ENCODE measurements at places on chromosomes 12 and 14.

- DNase-seq: no peak
These were observed 73.0 kb downstream of the SERPINA3 start for GRCh38 chr14:94685166-94685581.

DNA sequence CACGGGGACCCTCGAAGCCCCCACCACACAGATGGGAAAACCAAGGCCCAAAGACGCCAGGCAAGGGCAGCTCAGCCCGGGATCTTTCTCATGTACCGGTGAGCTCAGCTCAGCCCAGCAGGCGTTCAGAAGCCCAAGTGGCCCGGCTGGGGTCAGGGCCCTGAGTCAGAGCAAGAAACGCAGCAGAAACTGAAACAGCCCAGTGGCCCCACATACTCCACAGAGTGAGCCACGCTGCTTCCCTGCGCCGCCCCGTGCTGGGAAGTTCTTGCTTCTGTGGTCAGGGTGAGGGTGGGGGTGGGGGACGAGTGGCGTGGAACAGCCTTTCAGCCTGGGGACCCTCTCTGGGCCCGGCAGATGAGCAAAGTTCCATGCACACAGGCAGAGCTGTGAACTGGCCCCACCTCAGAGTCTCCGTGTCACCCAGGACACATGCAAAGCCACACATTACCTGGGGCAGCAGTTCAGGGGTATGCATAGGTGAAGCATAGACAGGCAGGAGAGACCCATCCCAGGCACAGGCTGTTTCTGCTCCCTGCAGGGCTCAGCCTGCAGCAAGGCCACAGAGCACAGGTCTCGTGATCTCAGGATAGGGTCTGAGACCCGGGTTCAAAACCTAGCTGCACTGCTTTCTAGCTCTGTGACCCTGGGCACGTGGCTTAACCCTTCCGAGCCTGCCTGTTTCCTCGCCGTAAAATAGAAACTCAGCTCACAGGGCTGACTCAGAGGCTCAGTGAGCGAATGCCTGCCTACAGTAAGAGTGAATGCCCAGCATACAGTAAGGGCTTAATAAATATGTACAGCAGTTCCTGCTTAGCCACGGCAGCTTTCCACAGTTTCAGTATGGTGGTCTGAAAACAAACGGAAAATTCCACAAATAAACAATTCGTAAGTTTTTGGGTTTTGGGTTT lies 21.6 kb downstream of the NCOR2 start:
- DNase-seq: peak; percentile 38

DNA sequence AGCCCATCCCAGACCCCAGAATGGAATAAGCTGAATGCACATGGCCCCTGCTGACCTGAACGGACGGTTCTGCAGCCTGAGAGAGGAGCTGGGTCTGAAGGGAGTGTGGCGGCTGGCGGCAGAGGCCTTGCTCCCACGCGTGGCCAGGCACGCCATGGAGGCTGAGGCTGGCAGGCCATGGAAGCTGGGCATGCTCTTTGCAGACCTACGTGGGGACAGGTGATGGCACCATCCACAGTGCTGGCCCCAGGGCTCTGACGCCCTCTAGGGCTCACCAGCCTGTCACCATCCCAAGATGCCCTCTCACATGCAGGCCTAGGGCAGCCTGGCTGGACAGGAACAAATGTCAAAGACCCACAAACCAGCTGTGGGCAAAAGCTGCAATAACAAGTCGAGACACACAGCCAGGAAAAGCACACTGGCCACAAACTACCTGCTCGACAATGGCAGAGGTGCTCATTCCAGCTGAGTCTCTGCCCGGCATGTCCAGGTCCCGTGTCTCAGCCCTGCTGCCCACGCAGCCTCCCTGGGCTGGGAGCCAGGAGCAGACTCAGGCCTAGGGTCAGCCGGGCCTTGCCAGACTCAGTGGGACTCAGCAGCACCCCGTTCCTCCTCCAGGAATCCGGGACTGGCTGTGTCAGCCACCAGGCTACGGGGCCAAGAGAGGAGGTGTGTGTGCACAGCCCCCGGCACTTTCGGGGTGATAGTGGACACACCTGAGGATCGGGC lies 19.7 kb downstream of the BTBD6 start:
- DNase-seq: no peak

DNA sequence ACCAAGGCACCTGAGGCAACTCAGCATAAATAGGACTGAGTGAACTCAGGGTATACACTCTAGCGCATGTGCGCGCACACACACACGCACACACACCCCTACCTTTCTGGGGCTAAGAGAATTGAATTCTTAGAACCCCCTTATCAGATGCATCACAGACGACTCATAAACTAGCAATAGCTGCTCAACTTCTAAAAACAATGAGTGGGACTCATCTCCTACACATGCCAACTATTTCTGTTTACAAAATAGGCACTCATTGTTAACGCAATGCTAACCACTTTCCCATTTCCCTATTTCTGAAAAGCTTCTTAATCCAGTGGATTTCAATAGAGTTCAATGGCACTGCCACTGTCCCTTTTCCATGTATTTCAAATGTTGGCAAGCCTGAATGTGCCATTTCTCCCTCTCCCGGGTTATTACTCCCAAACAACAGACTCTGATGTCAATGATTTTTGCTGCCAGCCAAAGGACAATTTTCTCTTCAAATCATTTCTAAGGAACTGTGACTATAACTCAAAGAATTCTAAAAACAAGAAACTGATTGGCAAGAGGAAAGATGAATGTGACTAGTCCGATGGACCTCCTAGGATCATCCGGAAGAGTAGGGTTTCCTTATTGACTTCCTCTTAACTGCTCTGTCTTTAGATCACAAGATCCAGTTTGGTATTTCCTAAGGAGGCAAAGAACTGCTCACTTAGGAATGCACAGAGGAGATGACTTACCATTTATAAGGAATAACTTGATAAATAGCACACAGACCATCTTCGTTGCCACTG lies 48.8 kb downstream of the SLC38A1 start:
- DNase-seq: peak; percentile 35

DNA sequence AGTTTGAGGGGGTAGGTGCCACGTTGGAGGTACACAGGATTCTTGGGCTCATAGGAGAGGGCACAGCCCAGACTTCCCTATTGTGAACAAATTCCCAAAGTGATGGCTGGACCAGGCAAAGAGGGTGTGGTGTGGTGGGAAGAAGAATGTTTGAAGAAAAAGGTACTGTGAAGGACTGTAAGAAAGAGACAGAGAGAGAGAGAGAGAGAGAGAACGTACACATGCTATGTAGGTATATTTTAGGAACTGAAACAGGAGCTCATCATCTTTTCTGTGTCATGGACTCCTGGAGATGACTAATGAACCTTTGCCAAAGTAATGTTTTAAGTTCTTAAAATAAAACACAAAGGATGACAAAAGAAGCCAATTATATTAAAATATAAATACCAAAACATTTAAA lies 24.5 kb downstream of the SLC17A8 start:
- DNase-seq: no peak

- DNase-seq: no peak
These were observed 60.8 kb upstream of the CCDC196 start for GRCh38 chr14:66425402-66425801.

DNA sequence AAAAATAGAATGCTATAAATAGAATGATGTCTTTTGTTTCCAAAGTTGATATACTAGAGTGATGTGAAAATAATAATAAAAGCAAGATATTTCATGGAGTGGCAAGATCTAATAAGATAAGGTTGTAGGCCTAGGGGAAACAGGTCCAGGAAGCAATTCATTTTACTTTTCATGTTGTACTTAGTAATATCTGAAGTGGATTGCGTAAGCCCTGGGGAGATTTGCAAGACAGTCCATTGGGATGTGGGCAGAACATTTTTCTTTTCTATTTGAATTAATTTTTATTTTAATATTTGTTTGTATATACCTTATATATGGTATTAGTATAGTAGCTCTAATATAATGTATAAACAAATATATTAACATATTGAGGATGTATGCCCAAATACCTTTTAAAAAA lies 7.5 kb downstream of the NUBPL start:
- no peak for DNase-seq

- DNase-seq: no peak
These were observed 27.3 kb downstream of the RERG start for GRCh38 chr12:15193946-15194345.

GRCh38 chr12:132615579-132616038 lies 3.0 kb upstream of the P2RX2 start:
- DNase-seq: no peak

DNA sequence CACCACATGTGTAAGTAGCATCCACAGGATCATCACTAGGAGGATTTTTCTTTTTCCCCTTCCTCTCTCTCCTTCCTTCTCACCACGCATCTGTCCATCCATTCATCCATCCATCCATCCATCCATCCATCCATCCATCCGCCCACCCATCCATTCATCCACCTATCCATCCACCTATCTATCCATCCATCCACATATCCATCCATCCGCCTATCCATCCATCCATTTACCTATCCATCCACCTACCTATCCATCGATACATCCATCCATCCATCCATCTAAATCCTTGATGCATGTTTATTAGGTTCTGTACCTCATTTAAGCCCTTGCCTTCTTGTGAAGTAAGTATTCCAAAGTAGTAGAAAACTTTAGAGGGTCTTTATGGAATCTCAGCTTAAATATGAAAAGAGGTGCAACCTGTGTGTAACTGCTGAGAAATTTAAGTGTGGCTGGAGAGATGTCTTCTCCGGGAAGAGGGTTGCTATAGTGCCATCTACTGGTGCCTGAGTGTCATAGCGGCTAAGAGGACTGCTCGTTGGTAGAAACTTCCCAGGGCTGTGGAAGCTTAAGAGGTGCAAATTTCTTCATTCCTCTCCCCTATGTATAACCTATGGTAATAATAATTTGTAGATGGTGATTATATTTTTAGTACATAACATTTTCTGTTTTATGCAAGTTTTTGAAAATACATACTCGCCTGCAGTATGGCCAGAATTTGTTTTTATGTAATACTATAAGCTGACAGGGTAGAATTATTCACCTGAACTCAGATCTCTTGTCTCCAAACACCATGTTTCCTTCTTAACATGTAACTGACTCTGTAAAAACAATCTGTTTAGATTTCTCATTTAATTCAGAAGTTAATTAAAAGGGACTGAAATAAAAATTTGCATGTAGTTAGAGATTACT lies 46.0 kb downstream of the MYO1H start:
- DNase-seq: peak; percentile 49

DNA sequence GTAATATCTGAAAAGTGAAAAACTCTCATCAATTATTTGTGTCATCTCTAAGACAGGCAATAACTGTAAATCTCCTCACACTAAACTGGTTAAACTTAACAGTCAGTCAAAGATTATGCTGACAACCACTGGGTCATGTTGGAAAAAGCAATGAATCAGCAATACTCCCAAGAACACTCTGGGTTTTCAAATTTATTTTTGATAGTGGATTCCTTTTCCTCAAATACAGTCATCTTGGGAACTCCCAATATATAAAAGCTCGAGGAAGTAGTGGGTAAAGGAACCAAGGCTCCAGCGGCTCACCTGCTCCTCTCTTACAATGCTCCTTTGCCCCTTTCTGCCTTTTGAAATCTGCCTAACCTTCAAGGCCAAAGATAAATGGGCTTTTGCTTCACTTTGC lies 70.0 kb downstream of the ARMH4 start:
- DNase-seq: no peak

DNA sequence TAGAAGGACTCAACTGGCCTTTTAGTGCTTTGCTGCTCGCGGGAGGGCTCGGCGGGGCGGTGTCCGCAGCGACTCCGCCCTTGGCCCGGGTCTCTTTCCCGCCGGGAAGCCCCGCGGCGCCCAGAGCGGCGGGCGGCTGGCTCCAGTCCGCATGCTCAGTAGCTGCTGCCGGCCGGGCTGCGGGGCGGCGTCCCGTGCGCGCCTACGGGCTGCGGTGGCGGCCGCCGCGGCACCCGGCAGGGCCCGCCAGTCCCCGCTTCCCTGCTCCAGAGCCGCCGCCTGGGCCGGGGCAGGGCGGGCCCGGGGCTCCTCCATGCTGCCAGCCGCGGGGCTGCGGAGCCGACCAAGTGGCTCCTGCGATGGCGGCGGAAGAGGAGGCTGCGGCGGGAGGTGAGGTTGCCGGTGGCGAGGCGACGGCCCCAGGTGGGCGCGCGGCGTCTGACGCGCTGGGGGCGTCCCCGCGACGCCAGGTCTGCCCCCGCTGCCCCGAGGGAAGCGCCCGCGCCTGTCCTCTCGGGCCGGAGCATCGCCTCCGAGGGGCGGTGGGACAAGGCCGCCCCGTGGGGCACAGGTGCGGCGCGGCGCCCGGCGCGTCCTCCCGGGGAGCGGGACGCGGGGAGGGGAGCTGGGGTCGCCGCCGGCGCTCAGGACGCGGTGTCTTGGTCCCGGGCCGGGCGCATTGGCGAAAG lies at the start of gene BMAL2:
Gene BMAL2 (plus strand): TSS at position 123 of the 689 bp plus-strand sequence. CDS start 237 bp downstream, at position 360.
- DNase-seq: peak; percentile 55

GRCh38 chr14:103121846-103122584 lies 1.2 kb upstream of the TNFAIP2 start:
- no peak for DNase-seq

DNA sequence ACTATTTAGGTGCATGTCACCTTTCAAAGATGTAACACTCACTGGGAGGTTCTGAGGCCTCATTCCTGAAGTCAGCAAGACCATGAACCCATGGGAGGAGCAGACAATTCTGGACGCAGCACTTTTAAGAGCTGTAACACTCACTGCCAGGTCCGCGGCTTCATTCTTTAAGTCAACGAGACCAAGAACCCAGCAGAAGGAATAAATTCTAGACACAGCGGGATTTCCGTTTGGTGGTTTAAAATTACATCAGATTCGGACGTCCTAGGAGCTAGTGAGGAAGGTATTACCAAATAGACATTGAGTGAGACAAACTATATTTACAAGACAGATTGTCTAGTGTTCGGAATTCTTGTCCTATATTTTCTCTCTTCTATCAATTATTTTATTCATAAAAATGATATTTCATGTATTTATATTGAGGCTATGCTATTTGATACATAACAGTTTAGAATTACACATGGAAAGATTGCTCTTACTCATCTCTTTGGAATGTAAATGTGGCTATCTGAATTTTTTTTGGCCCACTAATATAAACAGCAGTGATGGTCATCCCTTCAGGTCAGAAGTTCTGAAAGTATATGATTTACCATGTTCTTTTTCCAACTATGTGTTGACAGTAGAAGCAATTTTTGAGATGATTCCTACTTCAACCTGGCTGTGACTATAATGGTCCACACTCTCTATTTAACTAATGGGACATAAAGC lies 1973.0 kb upstream of the FLRT2 start:
- no peak for DNase-seq

DNA sequence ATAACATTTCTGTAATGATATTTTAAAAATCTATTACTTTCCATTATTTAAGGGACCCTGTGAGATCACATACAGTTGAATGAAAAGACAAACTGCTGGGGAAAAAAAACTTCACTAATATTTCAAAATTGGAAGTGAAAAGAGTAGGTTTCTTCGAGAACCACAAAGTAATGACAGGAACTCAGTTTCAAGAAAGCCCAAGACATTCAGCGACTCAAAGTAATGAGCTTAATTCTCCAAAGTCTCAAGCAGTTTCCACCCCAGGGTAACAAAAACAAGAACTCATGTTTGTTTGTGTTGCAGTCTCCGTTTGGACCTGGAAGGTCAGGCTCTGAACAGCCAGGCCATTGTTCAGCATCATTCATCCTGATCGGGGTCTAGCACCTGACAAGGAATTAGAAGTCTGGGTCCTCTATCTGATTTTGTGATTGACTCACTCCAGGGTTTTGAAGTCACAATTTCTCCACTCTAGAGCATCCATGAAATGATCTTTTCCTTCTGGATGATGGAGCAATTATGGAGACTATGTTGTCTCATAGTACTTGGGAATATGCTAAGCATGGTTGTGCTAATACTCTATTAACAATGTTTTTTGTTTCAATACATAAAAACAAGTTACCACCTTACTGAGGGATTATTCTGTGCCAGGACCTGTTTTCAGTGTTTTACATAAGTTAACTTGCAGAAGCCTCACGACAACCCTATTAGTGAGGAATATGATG lies 126.9 kb downstream of the SLC25A21 start:
- DNase-seq: no peak

- no peak for DNase-seq
These were observed 56.4 kb downstream of the RASSF9 start for GRCh38 chr12:85779768-85780167.
